Hepatocyte (in vitro differentiated cells): ENCODE measurements at places on chromosomes 4 and X. TPM values are rescaled to one million over a fixed set of nuclear protein-coding genes. Genes with fewer than 3 reads are reported as not detected.

The CDX4 gene
- not detected in 2 replicates for polyA plus RNA-seq

The YIPF7 gene
- not detected in 2 replicates for polyA plus RNA-seq

The RENBP gene
- 5.8 and 13.2 TPM in 2 replicates for polyA plus RNA-seq

The NAP1L3 gene
- 26.7 and 32.3 TPM in 2 replicates for polyA plus RNA-seq

The S100P gene
- 51.6 and 99.1 TPM in 2 replicates for polyA plus RNA-seq

The ADAD1 gene
- polyA plus RNA-seq: not detected in 2 replicates

The PNCK gene
- polyA plus RNA-seq: 0.28 and 1.9 TPM in 2 replicates

The TSC22D3 gene
- 570 and 647 TPM in 2 replicates for polyA plus RNA-seq

The PPARGC1A gene
- polyA plus RNA-seq: 4.2 and 6.7 TPM in 2 replicates

The CDS1 gene
- 10.5 and 11.0 TPM in 2 replicates for polyA plus RNA-seq

The DUSP21 gene
- polyA plus RNA-seq: not detected in 2 replicates

The CLCN4 gene
- 1.5 and 2.2 TPM in 2 replicates for polyA plus RNA-seq

The IL21 gene
- polyA plus RNA-seq: not detected in 2 replicates

The LPAR4 gene
- 0.23 TPM in 1 of 2 replicates, not detected in the other for polyA plus RNA-seq

The TRO gene
- 65.7 and 89.2 TPM in 2 replicates for polyA plus RNA-seq

The DDX60 gene
- polyA plus RNA-seq: 1.2 and 2.4 TPM in 2 replicates

The CYBB gene
- 0.30 TPM in 1 of 2 replicates, not detected in the other for polyA plus RNA-seq

The CCNA2 gene
- polyA plus RNA-seq: 7.4 and 15.1 TPM in 2 replicates

The GPRIN3 gene
- 0.60 and 0.64 TPM in 2 replicates for polyA plus RNA-seq

The GIMD1 gene
- not detected in 2 replicates for polyA plus RNA-seq

The PAGE2B gene
- 0.45 TPM in 1 of 2 replicates, not detected in the other for polyA plus RNA-seq

The PCYT1B gene
- polyA plus RNA-seq: 5.8 and 7.8 TPM in 2 replicates

The LINC00632 gene
- polyA plus RNA-seq: 48.3 and 51.5 TPM in 2 replicates

The COL4A5 gene
- 28.6 and 32.7 TPM in 2 replicates for polyA plus RNA-seq

The TMPRSS11D gene
- 0.23 TPM in 1 of 2 replicates, not detected in the other for polyA plus RNA-seq

The ATP1B4 gene
- polyA plus RNA-seq: not detected in 2 replicates

The ZNF182 gene
- 2.7 and 3.4 TPM in 2 replicates for polyA plus RNA-seq

The USP17L11 gene
- not detected in 2 replicates for polyA plus RNA-seq

The HNRNPH2 gene
- 103 and 112 TPM in 2 replicates for polyA plus RNA-seq

The ENPEP gene
- polyA plus RNA-seq: 2.4 and 3.7 TPM in 2 replicates

The MAGEA12 gene
- polyA plus RNA-seq: not detected in 2 replicates

The CENPE gene
- polyA plus RNA-seq: 1.2 and 4.3 TPM in 2 replicates

The DGKK gene
- not detected in 2 replicates for polyA plus RNA-seq

The NWD2 gene
- not detected in 2 replicates for polyA plus RNA-seq

The ZAR1 gene
- polyA plus RNA-seq: 0.49 TPM in 1 of 2 replicates, not detected in the other

The IRAK1 gene
- 99.4 and 112 TPM in 2 replicates for polyA plus RNA-seq

The XG gene
- 0.15 and 0.64 TPM in 2 replicates for polyA plus RNA-seq

The SHROOM3 gene
- polyA plus RNA-seq: 35.0 and 42.6 TPM in 2 replicates

The RHOXF2B gene
- polyA plus RNA-seq: not detected in 2 replicates

The CT45A3 gene
- polyA plus RNA-seq: not detected in 2 replicates

The ASB5 gene
- 0.30 TPM in 1 of 2 replicates, not detected in the other for polyA plus RNA-seq

The TMEM271 gene
- polyA plus RNA-seq: not detected in 2 replicates

The FSTL5 gene
- 0.29 TPM in 1 of 2 replicates, not detected in the other for polyA plus RNA-seq

The GYPA gene
- not detected in 2 replicates for polyA plus RNA-seq

The NDP gene
- polyA plus RNA-seq: 12.2 and 12.5 TPM in 2 replicates

The BMX gene
- not detected in 2 replicates for polyA plus RNA-seq

The GJB1 gene
- 82.6 and 98.2 TPM in 2 replicates for polyA plus RNA-seq
